Stimulated activated memory B cell treated with anti-CD40 and anti-IgM and Interleukin-4, amounts not matched to agents 10 μg/mL and 1 μg/mL and 100 μg/mL, for 72 hours (primary cell): ENCODE measurements at places on chromosomes 7 and 10.

- no peak for ATAC-seq
These were observed 102.5 kb downstream of the XPNPEP1 start for GRCh38 chr10:109820620-109821405.

GRCh38 chr7:15481132-15481531 is 80.7 kb downstream of the AGMO start:
- ATAC-seq = no peak

DNA sequence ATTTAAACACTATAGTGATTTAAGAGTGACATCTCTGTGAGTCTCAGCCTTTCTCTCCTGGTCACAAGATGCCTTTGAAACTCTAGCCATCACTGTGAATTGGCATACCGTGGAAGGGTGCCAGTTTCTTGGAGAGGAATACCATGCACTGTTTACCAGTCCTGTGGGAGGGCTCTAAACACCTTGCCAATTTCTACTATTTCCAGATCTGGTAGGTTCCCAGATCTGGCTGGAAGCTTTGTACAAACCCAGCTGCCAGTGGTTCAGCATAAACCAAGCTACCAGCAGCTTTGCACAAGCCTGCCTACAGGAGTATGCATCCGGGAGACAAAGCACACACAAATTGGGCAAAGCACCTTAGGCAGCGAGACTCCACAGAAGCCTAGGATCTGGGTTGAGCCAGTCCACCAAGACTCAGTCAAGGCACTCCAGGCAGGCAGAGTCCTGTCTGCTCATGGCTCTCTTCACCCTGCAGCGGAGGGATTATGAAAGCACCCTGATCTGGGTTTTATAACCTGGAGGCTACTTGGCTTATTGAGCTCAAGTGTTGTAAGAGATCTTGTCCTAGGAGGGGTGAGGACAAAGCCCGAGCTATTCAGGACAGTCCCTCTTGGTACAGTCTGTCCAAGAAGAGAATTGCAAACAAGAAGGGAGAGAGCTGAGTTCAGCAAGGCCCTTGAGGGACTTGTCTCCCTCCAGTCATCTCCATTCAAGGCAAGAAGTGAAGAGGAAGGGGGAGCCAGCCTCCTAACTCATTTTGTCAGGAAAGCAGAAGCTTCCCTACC is 23.6 kb downstream of the MCM10 start:
- no peak for ATAC-seq

- ATAC-seq = no peak
These were observed 3.6 kb downstream of the HOXA1 start for GRCh38 chr7:27091941-27092818.
